ENCODE measurements at places on chromosomes 6 and 20.

- no peak for DNase-seq
Observed at GRCh38 chr6:127092466-127092865, 26.0 kb upstream of the RSPO3 start.

- DNase-seq = peak; percentile 78
Observed at GRCh38 chr6:89145956-89146717, at the start of gene PM20D2. PM20D2 (plus strand) TSS chr6:89146055; CDS start chr6:89146145, 90 bp downstream.

GRCh38 chr20:59443550-59443949 is 143.1 kb downstream of the EDN3 start:
- DNase-seq = no peak

DNA sequence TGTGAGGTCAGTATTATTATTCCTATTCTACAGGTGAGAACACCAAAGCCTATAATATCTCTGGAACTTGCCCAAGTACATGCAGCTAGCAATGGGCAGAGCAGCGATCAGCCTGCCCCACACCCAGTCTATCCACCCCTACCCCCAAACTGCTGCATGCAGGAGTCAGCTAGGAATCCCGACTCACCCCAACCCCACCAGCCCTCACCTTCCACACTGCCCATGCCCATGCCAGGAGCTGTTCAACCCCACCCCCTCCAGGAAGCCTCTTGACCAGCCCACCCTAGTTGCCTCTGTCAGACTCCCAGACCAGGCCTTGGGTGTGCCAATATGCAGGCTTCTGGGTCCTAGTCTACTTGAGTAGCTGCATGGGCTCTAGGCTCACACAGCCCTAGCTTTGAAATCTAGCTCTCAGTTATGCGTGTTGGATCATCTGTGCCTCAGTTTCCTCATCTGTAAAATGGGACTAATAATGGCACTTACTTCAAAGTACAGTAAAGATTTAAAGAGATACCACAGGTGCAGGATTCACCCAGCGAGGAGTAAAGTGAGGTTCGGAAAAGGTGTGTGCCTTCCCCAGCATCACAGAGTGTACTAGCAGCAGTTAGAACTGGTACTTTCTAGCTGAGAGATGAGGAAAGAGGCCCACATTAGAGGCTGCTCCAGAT is 173.2 kb downstream of the VEGFA start:
- no peak for DNase-seq

DNA sequence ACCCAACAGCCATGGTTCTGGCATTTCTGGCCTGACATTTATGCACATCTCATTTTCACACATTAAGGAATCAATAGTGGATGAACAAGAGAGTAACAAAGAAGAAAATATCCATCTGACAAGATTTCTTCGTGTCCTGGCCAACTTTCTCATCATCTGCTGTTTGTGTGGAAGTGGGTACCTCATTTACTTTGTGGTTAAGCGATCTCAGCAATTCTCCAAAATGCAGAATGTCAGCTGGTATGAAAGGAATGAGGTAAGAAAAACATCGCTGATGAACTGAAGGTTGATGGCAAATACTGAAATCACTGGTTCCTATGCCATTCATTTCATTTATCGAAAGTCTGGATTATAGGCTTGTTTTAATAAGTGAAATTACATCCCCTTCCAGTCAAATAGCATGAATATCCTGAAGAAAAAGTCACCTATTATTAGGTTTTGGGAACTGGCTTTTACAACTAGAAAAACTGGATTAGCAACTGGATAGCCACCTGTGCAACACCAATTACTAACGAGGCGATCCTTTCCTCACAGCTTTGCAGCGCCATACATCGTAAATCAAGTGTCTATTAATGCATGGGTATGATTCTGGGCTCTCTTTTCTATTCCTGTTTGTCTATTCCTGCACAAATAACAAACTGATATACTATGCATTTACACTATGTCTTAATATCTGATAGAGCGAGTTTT is 50.2 kb upstream of the NOP56 start:
- no peak for DNase-seq

- no peak for DNase-seq
Observed at GRCh38 chr20:48819821-48820648, 7.8 kb downstream of the PREX1 start.

Measured in erythroblast (primary cell).